Choroid plexus epithelial cell (primary cell): ENCODE measurements at places on chromosomes 13 and 19.

DNA sequence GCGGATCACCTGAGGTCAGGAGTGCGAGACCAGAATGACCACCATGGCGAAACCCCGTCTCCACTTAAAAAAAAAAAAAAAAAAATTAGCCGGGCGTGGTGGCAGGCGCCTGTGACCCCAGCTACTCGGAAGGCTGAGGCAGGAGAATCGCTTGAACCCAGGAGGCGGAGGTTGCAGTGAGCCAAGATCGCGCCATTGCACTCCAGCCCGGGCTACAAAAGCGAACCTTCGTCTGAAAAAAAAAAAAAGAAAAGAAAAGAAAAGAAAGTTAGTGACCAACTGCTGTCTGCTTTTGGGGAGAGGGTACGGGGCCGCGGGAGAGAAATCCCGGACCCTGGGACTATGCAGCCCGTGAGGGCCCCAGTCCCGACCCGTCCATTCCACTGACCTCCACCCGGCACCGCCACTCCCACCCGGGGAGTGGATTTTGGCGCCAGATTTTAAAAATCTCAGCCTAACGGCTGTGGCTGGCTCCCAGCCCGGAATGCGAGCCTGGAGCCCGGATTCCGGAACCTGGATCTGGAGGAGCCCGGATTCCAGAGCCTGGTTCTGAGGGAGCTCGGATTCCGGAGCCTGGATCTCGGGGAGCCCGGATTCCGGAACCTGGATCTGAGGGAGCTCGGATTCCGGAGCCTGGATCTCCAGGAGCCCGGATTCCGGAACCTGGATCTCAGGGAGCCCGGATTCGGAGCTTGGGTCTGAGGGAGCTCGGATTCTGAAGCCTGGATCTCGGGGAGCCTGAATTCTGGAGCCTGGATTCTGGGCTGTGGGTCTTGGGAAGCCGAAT, 6.1 kb upstream of the LMNB2 start:
- peak; percentile 96 for DNase-seq

GRCh38 chr19:28359431-28360414, 853.2 kb downstream of the UQCRFS1 start:
- DNase-seq: no peak

- DNase-seq: peak; percentile 57
Measured at GRCh38 chr13:40786568-40786996, 2.8 kb upstream of the SLC25A15 start.

- no peak for DNase-seq
Measured at GRCh38 chr13:96871469-96871868, 122.8 kb downstream of the OXGR1 start.

- DNase-seq: peak; percentile 40
Measured at GRCh38 chr19:5615756-5616327, 6.7 kb downstream of the SAFB2 start.
